ENCODE measurements at places on chromosomes 3 and 15.
A peak's percentile ranks its signal among the peaks of the same experiment; 100 is the strongest.

DNA sequence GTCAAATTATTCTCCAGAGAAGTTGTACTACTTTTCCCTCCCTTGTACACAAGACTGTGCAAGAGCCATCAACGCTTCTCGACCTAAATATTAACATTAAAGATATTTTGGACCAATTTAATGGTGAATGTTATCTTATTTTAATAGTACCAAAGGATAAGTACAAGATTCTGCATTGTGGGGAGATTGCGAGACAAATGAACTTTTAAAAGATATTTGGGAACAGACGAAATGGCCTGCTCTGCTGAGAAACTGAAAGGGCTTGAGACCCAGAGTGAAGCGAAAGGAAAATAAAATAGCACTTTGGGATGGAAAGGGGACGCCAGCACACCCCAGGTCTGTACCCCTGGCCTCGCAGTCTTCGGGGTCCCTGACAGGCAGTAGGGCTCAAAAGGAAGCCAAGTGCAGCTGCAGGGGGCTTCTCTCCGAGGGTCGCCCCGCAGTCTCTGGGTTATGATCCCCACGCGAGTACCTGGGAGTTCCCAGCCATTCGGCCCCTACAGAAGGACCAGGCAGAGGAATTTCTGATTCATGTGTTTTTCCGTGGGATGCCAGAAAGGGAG lies 97.6 kb upstream of the VGLL3 start:
- peak; percentile 20 for DNase-seq

DNA sequence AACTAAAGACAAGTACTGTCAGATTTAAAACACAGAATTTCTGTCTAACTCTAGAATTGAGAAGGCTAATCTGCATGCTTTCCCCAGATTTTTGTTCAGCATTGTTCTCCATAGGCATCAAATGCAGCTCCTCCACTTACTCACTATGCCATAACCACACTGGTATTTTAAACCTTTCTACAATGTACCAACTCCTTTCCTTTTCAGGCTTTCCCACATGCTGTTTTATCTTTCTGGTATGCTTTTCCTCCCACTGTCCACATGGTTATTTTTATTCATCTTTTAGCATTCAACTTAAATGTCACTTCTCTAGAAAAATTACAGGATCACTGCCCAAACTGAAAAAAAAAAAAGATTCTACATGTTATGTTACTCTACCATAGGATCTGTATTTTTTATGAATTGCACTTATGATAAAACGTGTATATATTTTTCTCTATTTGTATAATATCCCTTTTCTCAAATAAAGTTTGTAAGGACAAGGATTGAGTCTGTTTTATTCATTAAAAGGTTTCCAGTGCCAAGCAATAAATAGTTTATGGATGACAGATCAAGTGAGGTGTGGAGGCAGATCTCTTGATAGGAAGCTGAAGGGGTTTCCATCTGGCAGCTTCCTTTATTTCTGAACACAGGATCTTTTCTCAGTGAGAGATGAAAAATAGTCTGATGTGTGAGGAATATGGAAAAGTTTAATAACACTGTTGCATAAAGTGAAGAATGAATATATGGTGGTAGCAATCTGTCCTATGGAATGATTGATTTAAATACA lies 1064.5 kb downstream of the ZPLD1 start:
- no peak for DNase-seq

- DNase-seq, result no peak
Measured at GRCh38 chr3:45081506-45082141, 55.5 kb downstream of the CLEC3B start.

GRCh38 chr15:85027033-85027380 lies 45.4 kb downstream of the PDE8A start:
- DNase-seq, result no peak

- peak; percentile 68 for DNase-seq
Measured at GRCh38 chr3:38738630-38739395, 77.2 kb downstream of the SCN10A start.

DNA sequence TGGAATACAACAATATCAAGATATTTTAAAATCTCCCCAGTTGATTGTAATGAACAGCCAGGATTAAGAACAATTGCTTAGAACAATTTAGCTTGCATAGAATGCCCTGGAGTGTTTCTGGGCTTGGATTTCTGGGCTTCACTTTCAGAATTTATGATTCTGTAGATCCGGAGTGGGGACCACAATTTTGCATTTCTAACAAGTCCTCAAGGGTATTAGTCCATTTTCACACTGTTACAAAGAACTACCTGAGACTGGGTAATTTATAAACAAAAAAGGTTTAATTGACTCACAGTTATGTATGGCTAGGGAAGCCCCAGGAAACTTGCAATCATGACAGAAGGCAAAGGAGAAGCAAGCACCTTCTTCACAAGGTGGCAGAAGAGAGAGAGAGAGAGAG lies 54.3 kb upstream of the MYRIP start:
- no peak for DNase-seq

DNA sequence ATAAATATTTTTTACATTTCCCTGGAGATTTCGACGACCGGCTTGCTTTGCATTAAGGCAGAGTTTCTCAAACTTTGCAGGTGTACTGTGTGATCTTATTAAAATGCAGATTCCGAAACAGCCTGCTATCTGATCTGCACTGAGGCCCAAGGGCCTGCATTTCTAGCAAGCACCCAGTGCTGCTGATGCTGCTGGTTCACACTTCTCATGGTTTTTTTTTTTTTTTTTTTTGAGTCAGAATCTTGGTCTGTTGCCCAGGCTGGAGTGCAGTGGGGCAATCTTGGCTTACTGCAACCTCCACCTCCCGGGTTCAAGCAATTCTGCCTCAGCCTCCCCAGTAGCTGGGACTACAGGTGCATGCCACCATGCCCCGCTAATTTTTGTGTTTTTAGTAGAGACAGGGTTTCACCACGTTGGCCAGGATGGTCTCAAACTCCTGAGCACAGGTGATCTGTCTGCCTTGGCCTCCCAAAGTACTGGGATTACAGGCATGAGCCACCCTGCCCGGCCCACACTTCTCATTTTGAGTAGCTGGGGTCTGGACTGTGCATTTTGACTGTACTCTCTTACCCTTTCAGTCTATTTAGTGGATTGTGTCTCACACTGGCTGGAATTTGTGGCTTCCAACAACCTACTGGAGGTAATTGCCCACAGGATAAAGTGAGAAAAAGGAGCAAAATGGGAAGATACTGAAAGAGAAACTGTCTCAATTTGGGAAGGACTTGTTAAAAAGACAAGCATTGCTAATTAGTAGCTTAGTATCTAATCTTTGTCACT lies 94.1 kb downstream of the ITPR1 start:
- DNase-seq, result no peak

DNA sequence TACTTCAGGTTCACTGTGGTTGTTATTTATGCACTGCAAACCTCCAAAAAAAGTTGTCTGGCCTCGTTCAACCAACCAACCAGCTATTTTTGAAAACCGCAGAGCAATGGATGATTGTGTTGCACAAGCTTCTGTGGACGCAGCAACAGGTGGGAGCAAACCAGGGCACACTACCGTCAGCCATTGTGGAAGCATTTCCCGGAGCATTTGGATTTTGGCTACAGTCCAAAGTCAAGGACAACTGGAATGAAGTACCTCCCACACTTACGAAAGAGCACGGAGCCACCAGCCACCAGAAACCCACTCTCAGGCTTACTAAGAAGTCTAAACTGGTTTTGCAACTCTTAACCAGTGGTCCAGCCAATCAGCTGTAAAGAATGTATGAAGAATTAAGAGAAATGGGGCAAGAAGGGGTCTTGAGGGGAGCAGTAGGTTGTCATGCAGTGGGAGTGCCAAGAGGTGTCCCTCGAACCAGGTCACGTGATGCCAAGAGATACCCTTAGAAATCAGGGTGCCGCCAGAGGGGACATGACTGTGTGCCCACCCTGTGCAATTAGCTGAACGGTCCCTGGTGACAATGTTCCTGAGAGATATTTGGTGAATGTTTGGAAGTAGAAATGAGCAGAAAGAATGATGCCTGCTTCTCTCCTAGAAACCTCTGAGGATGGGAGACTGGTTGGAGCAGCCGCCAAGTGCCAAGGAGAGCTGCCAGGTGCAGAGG lies 68.9 kb upstream of the PCSK6 start:
- DNase-seq, result no peak

GRCh38 chr15:43854801-43855200 lies 28.0 kb downstream of the WDR76 start:
- DNase-seq, result no peak

GRCh38 chr3:175735866-175736265 lies 876.7 kb downstream of the NAALADL2 start:
- DNase-seq, result no peak

GRCh38 chr3:95813244-95813643 lies 1001.1 kb upstream of the EPHA6 start:
- no peak for DNase-seq

GRCh38 chr3:44208568-44208967 lies 33.1 kb upstream of the TOPAZ1 start:
- no peak for DNase-seq

- DNase-seq, result no peak
Measured at GRCh38 chr3:162601101-162601670, 1104.6 kb downstream of the OTOL1 start.

GRCh38 chr3:119562307-119562961 lies 3.0 kb upstream of the CD80 start:
- peak; percentile 63 for DNase-seq

DNA sequence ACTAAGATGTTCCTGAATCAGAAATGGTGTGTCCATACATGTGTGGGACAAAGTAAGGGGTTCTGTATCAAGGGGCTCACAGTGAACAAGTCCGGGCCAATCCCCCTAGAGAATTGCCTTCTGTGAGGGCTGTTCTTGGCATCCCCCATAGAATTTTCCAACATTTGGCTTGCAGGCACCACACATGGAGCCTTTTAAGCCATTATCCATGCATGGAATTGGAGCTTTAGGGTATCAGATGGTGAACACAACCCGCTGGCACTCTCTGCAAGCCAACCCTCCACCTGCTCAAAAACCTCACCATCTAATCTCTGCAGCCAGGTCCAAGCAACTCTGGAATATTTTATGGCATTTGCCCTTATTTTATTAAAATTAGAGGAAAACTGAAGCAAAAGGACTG lies 278.7 kb downstream of the ERC2 start:
- DNase-seq, result no peak

DNA sequence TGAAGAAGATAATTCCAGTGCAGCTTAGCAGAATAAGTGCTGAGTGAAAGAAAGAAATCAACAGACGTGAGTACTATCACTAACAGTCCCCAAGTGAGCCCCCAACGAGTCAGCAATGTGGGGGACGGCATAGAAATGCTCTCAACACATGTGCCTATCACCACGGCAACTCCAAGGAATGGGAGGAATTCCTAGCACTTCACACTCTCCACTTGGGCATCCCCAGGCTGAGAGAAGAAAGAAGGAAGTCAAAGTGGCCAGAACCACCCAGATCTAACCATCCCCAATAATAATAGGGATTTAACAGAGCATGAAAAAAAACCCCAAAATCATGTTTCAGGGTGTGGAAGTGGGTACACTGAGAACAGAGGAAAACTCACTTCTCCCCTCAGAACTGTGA lies 29.3 kb upstream of the CPNE4 start:
- no peak for DNase-seq

DNA sequence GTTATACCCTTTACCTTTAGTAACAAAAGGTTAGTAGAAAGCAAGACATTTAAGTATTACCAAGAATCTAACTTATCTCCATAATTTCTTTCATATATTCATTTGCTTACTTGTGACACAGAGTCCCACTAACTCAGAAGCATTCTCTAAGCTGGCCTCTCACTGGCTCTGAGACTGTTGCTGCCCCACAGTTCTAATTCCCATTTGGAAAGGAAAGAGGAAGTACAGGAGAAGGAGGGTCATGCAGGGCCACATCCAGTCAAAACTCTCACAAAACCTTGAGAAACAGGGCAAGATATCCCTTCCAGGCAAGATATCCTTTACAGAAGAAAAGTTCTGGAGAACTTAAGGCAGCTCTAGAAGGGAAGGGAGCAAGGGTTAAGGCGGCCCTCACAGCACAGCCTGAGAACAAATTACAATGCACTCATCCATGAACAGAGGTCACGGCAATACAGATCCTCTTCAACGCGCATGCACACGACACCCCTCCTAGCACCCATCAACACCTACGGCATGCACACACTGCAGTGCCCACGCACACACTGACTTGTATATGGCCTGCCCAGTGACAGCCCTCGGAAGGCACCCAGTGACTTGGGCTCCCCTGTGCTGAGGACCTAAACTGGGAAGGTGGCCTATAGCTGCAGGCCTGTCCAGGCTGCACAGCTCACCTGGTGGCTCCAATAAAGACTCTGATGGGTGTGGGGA lies 13.0 kb upstream of the MYO5C start:
- DNase-seq, result no peak

- peak; percentile 65 for DNase-seq
Measured at GRCh38 chr15:25863111-25863967, at the start of gene ATP10A. ATP10A (minus strand) TSS chr15:25863327; CDS start chr15:25863096, 231 bp downstream.

DNA sequence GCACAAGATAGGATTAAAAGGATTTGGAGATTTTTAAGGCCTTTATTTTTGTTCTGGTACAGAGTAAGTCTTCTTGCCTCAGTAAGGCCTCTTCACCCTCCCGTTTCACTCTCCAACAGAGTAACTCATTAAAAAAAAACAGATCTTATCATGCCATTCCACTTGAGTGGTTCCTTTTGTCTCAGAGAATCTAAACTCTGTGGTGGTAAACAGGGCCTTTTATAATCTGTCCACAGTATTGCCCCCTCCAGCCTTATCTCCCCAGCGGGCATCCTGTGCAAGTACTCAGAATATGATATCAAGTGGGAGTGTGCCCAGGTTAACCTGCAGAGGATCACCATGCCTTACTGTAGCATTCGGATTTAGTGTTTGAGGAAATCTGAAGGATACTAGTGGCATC lies 20.3 kb upstream of the ATOSA start:
- peak; percentile 52 for DNase-seq

GRCh38 chr3:171980578-171981270 lies 58.7 kb upstream of the FNDC3B start:
- peak; percentile 87 for DNase-seq

DNA sequence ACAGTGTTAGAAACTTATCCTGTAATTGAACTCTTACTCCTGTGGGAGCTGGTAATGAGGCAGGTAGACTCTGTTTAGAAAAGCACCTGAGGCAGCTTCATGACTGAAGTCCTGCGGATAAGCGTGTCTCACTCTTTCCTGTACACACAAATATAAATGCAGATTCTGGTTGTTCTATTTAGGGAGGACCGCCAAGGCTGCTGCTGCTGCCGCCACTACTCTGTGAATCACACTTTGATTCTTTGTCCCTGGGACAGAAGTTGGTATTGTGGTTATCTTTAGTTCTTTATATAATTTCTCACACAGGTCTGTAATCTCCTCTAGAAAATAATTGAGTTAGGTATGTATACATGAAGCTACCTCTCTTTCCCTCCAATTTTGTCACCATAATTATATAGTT lies 3.6 kb downstream of the LSAMP start:
- no peak for DNase-seq
